ENCODE measurements at places on chromosomes 1 and 21. TPM values are rescaled to one million over a fixed set of nuclear protein-coding genes. Genes with fewer than 3 reads are reported as not detected.

MMP23B gene
- 30.0 TPM for total RNA-seq

- no peaks in the 10 kb centered on the region for H3K36me3 ChIP-seq
- H3K4me1 ChIP-seq: no peaks in the 10 kb centered on the region
- H3K27me3 ChIP-seq: no peaks in the 10 kb centered on the region
- DNase-seq: no peak
- H3K27ac ChIP-seq: no peak overlapping the region
Measured at GRCh38 chr1:110201157-110201825, 8.8 kb upstream of the KCNC4 start.

GRCh38 chr1:96464991-96465390, 256.6 kb upstream of the PTBP2 start:
- H3K4me3 ChIP-seq: no peak overlapping the region
- no peak overlapping the region for H3K27ac ChIP-seq
- H3K4me1 ChIP-seq: no peaks in the 10 kb centered on the region
- no peak for DNase-seq

- H3K27ac ChIP-seq: no peak overlapping the region
- no peaks in the 10 kb centered on the region for H3K36me3 ChIP-seq
- H3K4me1 ChIP-seq: peaks cover under 1% of the 10 kb centered on the region
- no peaks in the 10 kb centered on the region for H3K27me3 ChIP-seq
- no peak for DNase-seq
- no peak overlapping the region for H3K4me3 ChIP-seq
Measured at GRCh38 chr1:85321237-85321964, 45.0 kb upstream of the BCL10 start.

CAPN9 gene
- 0.18 TPM for total RNA-seq

DNA sequence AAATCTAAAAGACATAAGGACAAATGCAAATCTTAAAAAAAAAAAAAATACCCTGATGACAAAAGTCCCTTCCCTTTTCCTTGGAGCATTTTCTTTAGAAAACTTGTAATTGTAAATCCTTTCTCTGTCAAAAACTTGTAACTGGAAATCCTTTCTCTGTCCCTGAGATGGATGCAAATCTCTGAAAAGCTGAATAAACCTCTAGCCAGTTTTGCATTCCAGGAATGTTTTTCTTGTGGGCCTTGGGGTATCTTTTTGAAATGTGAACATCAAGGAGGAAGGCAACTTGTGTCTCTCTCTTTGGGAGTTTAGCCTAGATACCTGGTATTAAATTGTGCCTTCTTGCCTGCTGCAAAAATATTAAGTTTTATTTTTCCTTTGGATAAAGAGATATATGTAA, 305.3 kb downstream of the KCNT2 start:
- H3K36me3 ChIP-seq: no peaks in the 10 kb centered on the region
- no peaks in the 10 kb centered on the region for H3K4me1 ChIP-seq
- H3K4me3 ChIP-seq: no peak overlapping the region
- H3K27ac ChIP-seq: no peak overlapping the region
- no peak for DNase-seq

- no peak overlapping the region for H3K27ac ChIP-seq
- DNase-seq: peak; percentile 3
- H3K4me1 ChIP-seq: no peaks in the 10 kb centered on the region
Measured at GRCh38 chr1:212797681-212798080, 6.0 kb downstream of the TATDN3 start.

GRCh38 chr1:246506367-246506673, 759 bp downstream of the SMYD3 start:
- no peak for DNase-seq
- no peaks in the 10 kb centered on the region for H3K36me3 ChIP-seq
- H3K4me3 ChIP-seq: peak overlapping the region; percentile 82

DNA sequence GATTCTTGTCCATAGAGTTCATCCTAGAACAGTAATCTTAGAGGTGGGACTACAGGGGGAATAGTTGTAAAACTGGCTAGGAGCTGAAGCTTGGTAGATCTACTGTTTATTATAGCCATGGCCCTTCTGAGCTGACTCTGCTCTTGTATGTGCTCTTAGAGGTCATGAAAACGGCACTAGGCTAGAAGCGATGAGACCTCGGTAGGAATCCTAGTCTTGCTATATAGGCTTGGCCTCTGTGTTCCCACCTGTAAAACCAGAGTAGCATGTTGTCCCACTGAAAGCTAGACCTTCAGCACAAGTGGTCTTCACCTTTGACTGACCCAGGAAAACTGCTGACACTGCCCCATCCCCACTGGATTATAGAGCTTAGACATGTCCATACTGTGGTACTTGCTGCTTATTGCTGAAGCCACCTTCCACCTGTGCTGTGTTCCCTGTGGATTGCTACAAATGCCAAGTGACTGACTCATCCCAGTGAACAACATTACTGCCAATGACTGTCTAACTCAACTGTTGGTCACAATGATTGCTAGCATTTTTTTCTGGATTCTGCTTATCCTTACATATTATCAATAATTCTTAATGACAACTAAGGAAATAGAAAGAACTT, 23.0 kb upstream of the PIGC start:
- H3K27ac ChIP-seq: peak overlapping the region; percentile 89
- H3K36me3 ChIP-seq: no peaks in the 10 kb centered on the region
- no peak for DNase-seq
- H3K4me1 ChIP-seq: peaks cover 38% of the 10 kb centered on the region
- H3K4me3 ChIP-seq: no peak overlapping the region

DNA sequence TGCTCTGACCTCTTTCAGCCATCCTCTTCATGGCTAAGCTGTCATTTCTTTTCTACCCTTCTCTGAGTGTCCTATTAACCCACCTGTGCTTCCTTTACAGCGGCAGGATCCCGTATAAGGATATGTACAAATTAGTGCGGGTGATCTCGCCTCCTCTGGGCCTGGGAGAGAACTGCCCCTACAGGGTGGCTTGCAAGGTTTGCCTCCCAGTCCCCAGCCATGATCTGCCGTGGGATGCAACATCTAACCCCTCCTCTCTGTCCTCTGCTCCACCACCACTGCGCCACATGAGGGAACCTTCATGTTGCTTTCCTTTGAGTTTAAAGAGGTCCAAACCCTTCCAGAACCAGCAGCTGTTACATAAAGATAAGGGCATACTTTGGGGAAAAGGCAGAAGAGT, 282.2 kb downstream of the ZNF648 start:
- DNase-seq: no peak
- no peak overlapping the region for H3K4me3 ChIP-seq
- H3K4me1 ChIP-seq: no peaks in the 10 kb centered on the region
- no peaks in the 10 kb centered on the region for H3K27me3 ChIP-seq

- H3K36me3 ChIP-seq: no peaks in the 10 kb centered on the region
- H3K4me1 ChIP-seq: no peaks in the 10 kb centered on the region
- no peak for DNase-seq
- H3K27ac ChIP-seq: no peak overlapping the region
Measured at GRCh38 chr1:46755121-46755520, 36.2 kb upstream of the EFCAB14 start.

C1orf185 gene
- total RNA-seq: not detected

DNA sequence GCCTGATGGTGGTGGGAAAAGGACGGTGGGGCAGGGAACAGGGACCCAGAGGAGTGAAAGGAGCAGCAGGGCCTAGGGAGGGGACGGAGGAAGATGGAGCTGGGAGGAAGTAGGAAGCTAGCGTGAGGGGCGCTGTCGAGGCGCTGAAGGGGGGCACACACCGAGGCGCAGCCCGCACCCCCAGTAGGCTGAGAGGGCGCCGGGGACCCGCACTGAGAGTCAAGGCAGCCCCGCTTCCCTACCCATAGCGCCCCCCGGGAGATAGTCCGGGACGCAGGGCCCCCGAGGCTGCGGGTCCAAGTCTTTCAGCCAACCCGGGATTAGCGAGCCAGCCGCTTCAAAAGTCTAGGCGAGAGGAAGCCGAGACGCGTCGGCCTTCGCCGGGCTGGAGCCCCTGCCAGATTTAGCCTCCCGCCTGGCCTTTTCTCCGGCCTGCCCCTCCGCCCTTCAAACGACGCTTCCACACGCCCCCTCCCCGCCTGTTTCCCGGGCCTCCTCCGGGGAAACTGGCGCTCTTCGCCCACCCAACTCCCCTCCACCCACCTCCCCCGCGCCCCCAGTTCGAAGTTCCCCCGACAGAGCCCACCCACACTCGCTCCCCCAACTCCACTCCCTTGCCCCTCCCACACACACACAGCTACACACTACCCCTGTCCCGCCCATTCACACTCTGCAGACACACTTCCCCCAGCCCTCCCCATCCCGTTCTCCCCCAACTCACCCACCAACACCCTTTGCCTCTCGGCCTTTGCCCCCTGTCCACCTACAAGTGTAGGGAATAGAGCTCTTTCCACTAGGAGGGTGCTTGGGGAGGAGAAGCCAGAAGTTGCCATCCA, 7.8 kb upstream of the PROX1 start:
- peaks cover 34% of the 10 kb centered on the region for H3K4me1 ChIP-seq
- H3K27me3 ChIP-seq: peaks cover 11% of the 10 kb centered on the region
- DNase-seq: no peak
- no peaks in the 10 kb centered on the region for H3K36me3 ChIP-seq
- H3K27ac ChIP-seq: no peak overlapping the region

GRCh38 chr1:6730880-6731279, 29.3 kb upstream of the DNAJC11 start:
- H3K36me3 ChIP-seq: no peaks in the 10 kb centered on the region
- H3K4me1 ChIP-seq: no peaks in the 10 kb centered on the region
- H3K27ac ChIP-seq: no peak overlapping the region
- no peak for DNase-seq
- no peaks in the 10 kb centered on the region for H3K27me3 ChIP-seq
- no peak overlapping the region for H3K4me3 ChIP-seq

DNA sequence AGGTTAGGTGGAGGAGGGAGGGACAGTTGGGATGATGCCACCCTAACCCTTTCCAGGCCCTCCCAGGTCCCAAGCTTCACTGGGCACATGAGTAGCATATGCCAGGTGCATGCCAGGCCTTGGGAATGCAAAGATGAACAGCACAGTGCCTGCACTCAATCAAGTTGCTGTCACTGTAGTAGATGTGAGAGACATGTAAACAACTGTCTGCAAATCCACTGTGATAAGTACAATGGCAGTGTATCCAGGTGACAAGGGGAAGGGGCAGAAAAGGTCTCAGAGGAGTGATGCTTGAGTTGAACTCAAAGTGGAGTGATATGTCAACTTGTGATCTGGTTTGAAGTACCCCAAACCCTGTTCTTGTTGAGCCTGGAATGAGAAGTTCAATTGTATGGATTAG, 49.5 kb upstream of the LRRN2 start:
- no peak for DNase-seq
- no peaks in the 10 kb centered on the region for H3K4me1 ChIP-seq
- no peaks in the 10 kb centered on the region for H3K36me3 ChIP-seq
- H3K27ac ChIP-seq: no peak overlapping the region
- peaks cover 17% of the 10 kb centered on the region for H3K27me3 ChIP-seq

TSPAN2 gene
- 26.6 TPM for total RNA-seq

GRCh38 chr1:8913457-8913856, 32.2 kb upstream of the CA6 start:
- no peaks in the 10 kb centered on the region for H3K36me3 ChIP-seq
- H3K27ac ChIP-seq: no peak overlapping the region
- H3K27me3 ChIP-seq: no peaks in the 10 kb centered on the region
- DNase-seq: no peak
- no peaks in the 10 kb centered on the region for H3K4me1 ChIP-seq

GRCh38 chr1:98130408-98130807, 209.6 kb upstream of the DPYD start:
- H3K27ac ChIP-seq: no peak overlapping the region
- H3K4me3 ChIP-seq: no peak overlapping the region
- no peaks in the 10 kb centered on the region for H3K27me3 ChIP-seq
- H3K36me3 ChIP-seq: no peaks in the 10 kb centered on the region
- DNase-seq: no peak
- H3K4me1 ChIP-seq: no peaks in the 10 kb centered on the region

DNA sequence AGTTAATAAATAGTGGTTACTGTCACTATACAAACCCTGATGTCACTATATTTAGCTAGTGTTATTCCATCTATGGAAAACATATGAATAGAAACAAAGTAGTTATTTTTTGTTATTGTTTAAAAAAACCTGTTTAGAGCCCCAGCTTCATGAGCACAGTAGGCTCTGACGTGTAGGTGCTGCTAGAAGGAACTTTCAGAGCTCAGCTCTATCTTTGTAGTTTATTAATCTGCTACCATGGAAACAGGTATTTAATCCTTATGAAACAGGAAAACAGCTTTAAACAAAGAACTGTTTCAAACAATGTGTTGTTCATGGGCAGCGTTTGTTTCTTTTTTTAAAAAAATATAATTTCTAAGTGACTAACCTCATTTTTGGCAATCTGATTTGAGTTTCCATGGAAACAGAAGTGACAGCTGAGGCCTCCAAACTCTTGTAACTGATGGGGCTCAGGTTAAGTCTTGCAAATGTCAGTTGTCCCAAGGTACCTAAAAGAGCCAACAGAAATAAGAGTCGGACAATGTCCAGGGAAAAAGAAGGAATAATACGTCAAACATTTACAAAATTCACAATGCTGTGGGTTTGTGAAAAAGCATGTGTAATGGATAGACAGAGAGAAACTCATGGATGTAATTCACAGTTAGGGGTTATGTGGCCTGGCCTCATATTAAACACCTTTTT, 162.0 kb upstream of the C21orf91 start:
- no peaks in the 10 kb centered on the region for H3K4me1 ChIP-seq
- DNase-seq: no peak
- no peak overlapping the region for H3K4me3 ChIP-seq
- H3K27ac ChIP-seq: no peak overlapping the region
- H3K36me3 ChIP-seq: no peaks in the 10 kb centered on the region

GRCh38 chr1:90925928-90926869, 95.6 kb downstream of the ZNF644 start:
- peak overlapping the region; percentile 58 for H3K27ac ChIP-seq
- DNase-seq: no peak
- H3K36me3 ChIP-seq: no peaks in the 10 kb centered on the region

- H3K4me1 ChIP-seq: no peaks in the 10 kb centered on the region
- no peak overlapping the region for H3K4me3 ChIP-seq
- peaks cover 6% of the 10 kb centered on the region for H3K27me3 ChIP-seq
- no peaks in the 10 kb centered on the region for H3K36me3 ChIP-seq
Measured at GRCh38 chr1:41665962-41666917, 181.8 kb upstream of the EDN2 start.

KCNA2 gene
- total RNA-seq: 0.03 TPM

MFSD2A gene
- 0.88 TPM for total RNA-seq

- no peak for DNase-seq
- no peaks in the 10 kb centered on the region for H3K36me3 ChIP-seq
- H3K27me3 ChIP-seq: no peaks in the 10 kb centered on the region
Measured at GRCh38 chr1:200427744-200428143, 17.9 kb upstream of the ZNF281 start.

All from cardiac muscle cell (in vitro differentiated cells and primary cell).